ENCODE measurements at places on chromosomes 6 and 20.

GRCh38 chr6:63997221-63997620 is 361.6 kb downstream of the PHF3 start:
- no peak for DNase-seq

GRCh38 chr6:108598305-108598863 is 37.7 kb downstream of the FOXO3 start:
- no peak for DNase-seq

GRCh38 chr6:38179794-38180430 is 360.4 kb downstream of the ZFAND3 start:
- no peak for DNase-seq

- no peak for DNase-seq
Observed at GRCh38 chr6:170253226-170253909, 37.5 kb downstream of the DLL1 start.

DNA sequence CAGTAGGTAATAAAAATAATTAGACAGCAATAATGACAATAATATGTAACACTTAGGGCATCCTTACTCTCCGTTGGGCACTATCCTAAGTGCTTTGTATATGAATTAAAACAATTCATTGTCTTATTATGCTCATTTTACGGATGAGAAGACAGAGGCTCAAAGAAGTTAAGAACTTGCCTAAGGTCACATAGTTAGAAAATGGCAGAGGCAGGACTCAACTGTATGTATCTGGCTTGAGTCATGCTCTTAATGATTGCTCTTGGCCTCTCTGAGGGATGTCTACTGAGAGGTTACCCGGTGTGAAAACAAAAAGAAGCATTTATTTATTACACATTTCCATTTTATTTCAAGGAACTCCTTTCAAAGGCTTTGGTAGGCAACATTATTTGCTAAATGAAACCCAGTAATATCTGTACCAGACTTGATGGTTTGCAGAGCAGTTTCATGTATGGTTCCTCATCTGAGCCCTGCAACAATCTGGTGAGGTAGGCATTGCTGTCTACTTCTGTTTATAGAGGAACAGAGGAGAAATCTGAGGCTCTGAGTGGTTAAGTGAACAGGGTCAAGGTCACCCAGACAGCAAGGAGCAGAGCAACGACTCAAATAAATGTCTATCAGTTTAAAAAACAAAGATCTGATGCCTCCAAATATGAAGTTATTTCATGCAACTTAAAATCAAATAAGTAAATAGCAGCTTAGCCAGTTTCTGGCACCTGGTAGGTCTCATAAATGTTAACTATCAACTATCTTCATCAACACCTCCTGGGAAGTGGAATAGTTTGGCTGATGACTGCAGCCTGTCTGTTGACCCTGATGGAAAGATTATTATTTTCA is 4.2 kb upstream of the PARD6B start:
- DNase-seq = no peak

GRCh38 chr20:41978246-41978790 is 360.1 kb upstream of the CHD6 start:
- DNase-seq = no peak

GRCh38 chr6:4693173-4693970 is 82.8 kb upstream of the CDYL start:
- DNase-seq = no peak
